Stimulated activated CD8-positive, alpha-beta memory T cell treated with anti-CD3 and anti-CD28 coated beads, Interleukin-15, amount 100 ng/mL, for 48 hours (primary cell): ENCODE measurements at places on chromosomes 2 and 18.

GRCh38 chr2:186611526-186611925, 21.7 kb downstream of the ITGAV start:
- no peak for DNase-seq

GRCh38 chr18:33270297-33270696, 170.2 kb downstream of the CCDC178 start:
- no peak for DNase-seq

- DNase-seq: no peak
These were observed 111.9 kb downstream of the SETBP1 start for GRCh38 chr18:44792456-44793061.

GRCh38 chr18:21196426-21196825, 45.6 kb upstream of the GREB1L start:
- no peak for DNase-seq

- DNase-seq: no peak
These were observed 107.1 kb downstream of the TWIST2 start for GRCh38 chr2:238954841-238955591.
